ENCODE measurements at places on chromosomes 5 and 9.

DNA sequence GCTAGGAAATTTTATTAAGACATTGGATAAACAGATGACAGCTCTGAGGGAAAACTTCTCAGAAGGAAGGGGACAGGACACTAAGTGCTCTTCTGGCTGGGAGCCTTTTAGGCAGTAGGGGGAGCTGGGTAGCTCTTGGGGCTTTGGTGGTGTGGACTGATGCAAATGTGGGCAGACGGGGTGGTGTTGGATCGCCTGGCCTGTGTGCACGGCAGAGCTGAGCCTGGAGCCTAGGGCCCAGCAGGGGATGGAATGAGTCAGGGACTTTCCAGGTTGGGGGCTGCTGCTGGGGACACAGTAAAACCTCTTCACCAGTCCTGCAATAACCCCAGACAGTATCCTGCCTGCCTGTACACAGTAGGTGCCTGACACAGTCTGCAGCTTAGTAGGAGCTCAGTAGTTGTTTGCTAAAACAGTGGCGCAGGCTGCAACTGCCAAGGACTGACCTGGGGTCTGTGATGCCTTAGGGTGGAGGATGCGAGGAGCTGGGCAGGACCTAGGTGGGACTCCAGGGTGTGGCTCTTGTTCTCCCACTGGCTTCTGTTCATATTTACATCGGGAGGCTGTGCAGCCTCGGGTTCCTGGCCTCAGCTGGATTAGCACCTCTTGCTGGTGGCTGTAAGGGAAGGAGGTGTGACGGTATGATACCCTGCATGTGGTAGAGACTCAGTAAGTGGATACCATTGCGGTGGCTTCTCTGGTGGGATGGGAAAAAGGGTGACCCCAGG is 83.8 kb downstream of the DAB2IP start:
- no peak for DNase-seq

GRCh38 chr5:72417333-72418062 is 89.7 kb downstream of the ZNF366 start:
- no peak for DNase-seq

- DNase-seq: no peak
These were observed 54.6 kb upstream of the RXRA start for GRCh38 chr9:134271338-134272301.

GRCh38 chr5:168898247-168898911 is 319.2 kb upstream of the PANK3 start:
- DNase-seq: no peak

GRCh38 chr5:53265043-53265442 is 155.5 kb upstream of the MOCS2 start:
- DNase-seq: no peak

DNA sequence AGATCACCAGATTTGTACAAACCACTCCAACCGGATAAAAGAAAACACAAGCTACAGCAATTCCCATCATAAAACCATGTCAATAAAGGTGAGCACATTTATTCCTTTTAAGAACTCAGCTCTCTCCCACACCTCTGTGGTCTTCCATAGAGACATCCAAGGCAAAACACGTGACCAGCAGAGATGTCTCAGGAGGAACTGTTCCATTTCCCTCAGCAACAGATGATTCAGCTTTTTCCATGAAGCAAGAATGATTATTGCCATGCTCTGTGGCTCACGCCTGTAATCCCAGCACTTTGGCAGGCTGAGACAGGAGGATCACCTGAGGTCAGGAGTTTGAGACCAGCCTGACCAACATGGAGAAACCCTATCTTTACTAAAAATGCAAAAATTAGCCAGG is 15.8 kb downstream of the GZMK start:
- no peak for DNase-seq

DNA sequence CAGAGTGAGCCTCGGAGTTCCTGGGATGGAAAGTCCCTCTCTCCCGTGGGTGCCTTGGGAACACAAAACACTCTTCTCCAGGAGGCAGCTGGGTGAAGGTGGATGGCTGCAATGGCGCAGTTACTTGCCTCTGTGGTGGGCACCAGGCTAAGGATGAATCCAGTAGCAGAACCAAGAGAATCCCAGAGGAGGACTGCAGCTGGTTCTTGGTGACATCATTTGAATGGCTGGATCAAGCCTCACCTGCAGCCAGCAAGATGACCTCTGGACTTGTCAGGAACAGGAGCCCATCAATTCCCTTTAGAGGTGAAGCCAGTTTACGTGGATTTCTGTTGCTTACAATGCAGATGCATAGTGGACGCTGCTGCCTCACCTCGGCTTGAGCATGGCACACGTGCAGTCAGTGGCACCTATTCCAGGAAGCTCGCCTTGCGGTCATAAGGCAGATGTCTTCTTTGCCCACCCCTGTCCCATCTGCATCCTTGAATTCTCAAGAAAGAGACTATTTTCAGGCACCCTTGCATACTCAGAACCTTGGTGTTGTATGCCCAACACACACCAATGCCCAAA is 34.1 kb upstream of the ADAMTS2 start:
- no peak for DNase-seq

DNA sequence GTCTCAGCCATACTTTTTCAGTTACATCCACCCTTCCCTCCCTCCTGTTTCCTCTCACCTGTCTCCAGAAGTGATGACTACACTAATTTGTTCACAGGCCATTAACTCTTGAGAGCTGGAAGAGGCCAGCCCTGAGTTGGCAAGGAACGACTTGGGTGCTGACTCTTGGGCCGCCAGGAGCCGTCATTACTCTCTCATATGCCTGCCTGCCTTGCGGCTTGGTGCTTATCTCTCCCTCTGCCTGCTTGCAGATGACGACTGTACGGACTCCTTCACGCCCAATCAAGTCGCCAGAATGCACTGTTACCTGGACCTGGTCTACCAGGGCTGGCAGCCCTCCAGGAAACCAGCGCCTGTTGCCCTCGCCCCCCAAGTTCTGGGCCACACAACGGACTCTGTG is 66.1 kb downstream of the PAPPA start:
- DNase-seq: no peak

GRCh38 chr9:129458663-129459546 is 162.0 kb downstream of the C9orf50 start:
- DNase-seq: no peak

- no peak for DNase-seq
These were observed 1.9 kb downstream of the SPRY4 start for GRCh38 chr5:142322747-142323479.

DNA sequence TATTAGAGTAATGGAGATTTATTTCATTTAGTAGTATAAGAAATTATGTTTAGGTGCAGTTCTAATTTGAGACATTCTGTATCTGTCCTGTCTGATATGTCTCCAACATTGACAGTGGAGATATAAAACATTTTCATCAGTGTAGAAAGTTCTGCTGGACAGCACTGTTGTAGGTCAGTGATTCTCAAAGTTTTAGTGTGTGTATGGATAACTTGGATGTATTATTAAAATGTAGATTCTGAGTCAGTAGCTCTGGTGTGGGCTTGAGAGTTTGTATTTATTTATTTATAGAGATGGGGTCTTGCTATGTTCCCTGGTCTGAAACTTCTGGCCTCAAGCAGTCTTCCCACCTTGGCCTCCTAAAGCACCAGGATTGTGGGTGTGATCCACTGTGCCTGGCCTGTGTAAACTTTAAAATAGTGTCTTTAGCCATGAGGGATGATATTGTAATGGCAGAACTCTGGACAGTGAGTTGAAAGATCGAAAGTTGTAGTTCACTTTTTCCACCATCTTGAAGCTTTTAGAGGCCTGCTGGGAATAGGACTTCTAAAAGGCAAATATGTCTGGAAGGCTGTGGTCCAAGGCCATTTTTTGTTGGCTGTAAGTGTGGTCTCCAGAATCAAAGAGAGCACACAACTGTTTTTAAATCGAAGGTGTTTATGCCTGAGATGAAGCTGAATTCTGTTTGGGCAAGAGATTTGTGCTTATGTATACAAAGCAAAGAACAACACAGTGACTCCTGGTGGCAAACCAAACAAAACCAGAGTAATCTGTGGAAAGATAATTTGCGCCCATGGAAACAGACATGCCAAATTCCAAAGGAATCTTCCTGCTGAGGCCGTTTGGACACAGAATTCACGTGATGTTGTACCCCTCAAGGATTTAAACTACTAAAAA is 12.4 kb downstream of the UBAP1 start:
- DNase-seq: no peak

- DNase-seq: no peak
These were observed 67.2 kb downstream of the ANKRD31 start for GRCh38 chr5:75169516-75169915.

DNA sequence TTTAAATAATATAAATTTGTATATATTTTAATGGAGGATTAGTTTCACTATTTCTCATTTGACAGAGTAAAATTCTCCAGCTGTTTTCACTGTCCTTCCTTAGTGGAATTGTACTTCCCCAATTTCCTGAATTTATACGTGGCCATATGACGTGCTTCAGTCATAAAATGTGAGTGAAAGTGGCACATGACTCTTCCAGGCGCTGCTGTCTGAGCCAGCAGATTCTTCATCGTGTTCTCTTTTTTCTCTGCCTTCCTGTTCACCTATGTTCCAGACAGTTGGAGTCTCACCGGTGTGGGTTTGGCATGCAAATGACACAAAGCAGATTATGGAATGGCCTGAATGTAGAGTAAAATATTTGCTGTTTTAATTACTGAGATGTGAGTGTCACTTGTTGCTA is 684.1 kb downstream of the SEMA5A start:
- no peak for DNase-seq

- no peak for DNase-seq
These were observed 30.9 kb upstream of the BARHL1 start for GRCh38 chr9:132551556-132551955.

DNA sequence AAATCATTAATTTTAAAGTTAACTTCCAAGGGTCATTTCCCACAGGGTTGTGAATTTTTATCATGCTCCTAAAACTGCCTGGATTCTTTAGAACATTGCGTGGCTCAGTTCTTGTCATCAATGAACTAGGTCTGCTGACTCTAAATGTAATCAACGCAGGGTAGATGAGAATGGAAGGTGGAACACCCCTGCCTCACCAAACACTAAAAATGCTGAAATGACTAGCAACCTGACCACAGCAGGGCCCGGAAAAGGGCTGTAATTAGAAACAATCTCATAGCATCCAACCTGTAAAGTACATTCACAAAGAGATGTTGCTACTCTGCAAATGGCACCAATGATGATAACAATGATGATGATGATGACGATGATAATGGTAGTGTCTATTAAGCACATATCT is 356.9 kb downstream of the DEPDC1B start:
- no peak for DNase-seq

GRCh38 chr5:122507581-122507980 is 195.5 kb downstream of the SNCAIP start:
- no peak for DNase-seq

DNA sequence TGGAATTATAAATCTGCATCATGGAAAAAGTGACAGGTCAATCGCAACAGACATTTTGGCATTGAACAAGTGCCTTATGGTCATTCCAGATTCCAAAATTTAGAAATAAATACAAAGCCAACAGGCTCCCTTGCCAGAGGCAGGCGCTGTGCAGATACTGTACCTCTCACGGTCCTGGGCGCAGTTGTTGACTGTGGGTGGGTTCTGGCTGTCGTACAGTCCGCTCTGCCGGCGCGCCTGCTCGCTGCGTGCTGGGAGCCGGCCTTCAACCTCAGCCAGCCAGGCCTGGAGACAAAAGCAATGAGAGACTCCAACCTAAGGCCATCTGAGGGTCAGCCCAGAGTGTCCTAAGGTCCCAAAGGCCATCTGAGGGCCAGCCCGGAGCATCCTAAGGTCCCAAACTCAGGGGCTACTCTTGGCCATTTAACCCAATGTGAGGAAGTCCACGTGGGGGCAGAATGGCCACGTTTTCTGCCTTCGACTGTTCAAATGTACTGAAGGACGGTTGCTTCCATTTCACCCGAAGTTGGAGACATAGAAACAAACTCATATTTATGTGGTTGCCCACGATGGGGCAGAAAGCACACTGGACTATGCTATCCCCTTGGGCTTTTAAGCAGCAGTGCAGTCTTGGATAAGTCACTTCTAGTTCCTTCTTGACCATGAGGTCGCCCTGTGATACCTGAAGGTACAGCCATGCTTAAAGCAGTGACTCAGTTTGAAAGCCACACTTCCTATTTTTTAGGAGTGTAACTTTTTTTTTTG is 65.2 kb downstream of the USP20 start:
- DNase-seq: no peak

DNA sequence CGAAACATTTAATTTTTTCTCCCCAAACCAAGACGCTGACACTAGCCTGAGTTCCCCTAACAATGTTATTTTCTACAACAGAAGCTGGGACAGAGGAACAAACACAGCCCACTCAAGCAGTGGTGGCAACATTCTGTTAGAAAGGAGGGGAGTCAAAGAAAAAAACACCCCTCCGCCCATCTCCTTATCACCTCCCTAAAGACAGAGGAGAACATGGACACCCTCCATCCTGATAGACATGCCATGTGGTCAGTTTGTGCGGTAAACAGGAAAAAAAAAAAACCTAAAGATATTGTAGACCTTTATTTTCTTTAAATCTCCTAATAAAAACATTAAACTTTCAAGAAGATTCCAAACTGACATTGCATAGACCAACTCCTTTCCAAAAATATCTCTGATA is 2.9 kb upstream of the DPM2 start:
- no peak for DNase-seq

DNA sequence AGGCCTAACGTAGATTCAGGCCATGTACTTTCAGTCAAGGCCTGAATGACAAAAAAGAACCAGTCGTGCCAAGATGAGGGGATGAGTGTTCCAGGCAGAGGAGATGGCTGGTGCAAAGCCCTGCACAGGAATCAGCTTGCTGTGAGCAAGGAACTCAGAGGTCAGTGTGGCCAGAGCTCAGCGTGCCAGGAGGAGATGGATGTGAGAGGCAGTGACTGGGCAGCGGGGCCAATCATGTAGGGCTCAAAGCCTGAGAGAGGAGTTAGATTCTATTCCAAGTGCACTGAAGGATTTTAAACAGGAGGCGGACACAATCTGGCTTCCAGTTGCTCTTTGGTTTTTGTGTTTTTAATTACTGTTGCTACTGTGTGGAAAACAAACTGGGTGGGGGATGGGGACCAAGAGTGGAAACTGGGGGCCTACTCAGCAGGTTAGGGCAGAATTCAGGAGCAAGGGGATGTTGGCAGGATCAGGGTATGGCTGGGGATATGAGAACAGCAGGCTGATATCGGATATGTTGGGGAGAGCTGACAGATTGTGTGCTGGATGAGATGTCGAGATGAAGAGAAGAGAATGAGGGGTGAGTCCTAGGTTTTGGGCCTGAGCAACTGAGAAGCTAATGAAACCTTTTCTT is 64.3 kb downstream of the ANGPTL2 start:
- DNase-seq: peak; percentile 38
